ENCODE measurements at places on chromosomes 6 and 20.

GRCh38 chr20:60242836-60243505 is 284.7 kb downstream of the CDH26 start:
- no peak for DNase-seq

- no peak for DNase-seq
These were observed 172.8 kb downstream of the BACH2 start for GRCh38 chr6:90123831-90124230.

DNA sequence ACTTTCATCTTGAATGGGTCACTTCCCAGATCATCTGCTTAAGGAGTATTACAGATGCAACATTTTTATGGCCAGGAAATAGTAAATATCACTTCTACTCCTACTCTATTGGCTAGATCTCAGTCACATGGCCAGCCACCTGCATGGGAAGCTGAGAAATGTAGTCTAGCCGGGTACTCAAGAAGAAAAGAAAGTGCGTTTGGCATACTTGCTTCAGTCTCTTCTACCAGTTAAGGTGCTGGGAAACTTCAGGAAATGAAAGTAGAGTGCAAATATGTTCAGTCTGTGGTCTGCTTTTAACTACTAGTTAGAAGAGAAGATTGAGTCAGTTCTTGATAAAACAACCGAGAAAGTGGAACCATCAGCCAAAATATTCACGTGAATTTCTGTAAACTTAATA is 129.2 kb downstream of the PDSS2 start:
- no peak for DNase-seq

- DNase-seq: no peak
These were observed 61.3 kb downstream of the ZDHHC14 start for GRCh38 chr6:157442291-157442690.

DNA sequence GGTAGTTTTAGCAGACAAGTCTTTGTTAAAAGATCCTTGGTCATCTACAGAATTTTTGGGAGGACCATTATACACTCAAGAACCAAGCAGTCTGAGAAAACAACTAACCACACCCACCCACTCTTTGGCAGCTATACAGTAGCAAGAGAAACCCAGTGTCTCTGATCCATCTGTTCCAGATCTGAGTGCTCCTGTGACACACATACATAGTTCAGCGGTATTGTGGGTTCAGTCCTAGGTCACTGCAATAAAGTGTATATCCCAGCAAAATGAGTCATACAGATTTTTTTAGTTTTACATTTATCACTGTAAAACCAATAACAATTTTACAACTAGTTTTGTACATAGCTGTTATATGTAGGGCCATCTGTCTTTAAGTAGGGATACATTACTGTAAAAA is 47.4 kb upstream of the PAK5 start:
- DNase-seq: no peak

DNA sequence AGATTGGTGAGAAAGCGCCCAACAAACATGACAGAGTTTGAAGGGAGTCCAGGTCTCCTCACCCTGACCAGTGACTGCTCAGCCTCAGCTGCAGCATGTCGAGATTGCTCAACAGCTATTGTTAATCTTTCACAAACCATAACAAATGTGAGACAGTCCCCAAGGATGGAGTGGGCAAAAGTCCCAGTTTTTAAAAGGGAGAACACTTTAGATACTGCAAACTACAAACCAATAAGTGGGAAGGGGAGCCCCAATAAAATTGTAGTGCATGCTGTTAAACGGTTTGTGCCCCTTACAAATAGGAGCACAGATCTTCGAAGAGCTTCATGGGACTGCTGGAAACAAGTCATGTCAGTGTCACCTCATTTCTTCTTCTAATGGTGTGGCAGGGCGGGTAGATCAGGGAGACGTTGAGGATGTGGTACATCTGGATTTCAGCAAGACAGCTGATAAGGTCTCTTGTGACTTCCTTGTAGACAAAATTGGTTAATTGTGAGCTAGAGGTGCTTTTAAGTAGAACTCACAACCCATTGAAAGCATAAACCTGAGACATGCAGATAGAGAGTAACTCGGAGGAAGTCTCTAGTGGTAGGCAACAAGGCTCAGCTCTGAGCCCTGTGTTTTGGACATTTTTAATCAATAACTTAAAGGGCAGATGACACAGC is 134.0 kb upstream of the ARMC2 start:
- no peak for DNase-seq

DNA sequence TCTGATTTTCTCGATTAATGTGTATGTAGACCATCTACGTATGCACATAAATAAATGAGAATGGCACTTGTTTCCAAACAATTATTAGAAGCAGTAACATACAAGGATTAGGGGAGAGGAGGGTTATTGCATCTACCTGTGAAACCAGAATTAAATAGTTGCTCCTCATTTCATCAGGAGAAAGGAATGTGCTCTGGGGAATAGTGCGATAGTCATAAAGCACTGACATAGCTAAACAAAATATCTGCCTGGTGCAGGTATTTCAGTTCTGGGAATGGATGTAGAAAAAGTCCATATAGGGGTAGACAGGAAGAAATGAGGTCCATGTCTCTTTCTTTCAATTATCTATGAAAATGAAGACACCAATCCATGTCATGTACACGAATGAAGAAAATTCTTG is 1.6 kb upstream of the ID4 start:
- DNase-seq: no peak

DNA sequence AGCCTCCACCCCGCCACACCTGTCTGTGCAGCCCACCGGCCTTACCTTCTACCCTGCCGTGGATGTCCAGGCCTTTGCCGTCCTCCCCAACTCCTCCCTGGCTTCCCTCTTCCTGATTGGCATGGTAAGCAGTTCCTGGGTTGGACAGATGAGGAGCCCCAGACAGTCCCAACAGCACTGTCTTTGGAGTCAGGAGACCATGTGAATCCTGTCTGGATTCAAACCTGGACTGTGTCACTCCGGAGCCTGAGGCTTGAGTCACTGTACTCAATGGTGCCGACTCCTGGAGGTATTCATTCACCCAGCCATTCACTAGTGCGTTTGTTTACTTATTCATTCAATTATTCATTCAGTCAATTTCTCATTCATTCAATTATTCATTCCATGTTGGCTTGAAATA is 20.0 kb upstream of the LBP start:
- no peak for DNase-seq

GRCh38 chr20:44080646-44081267 is 106.2 kb downstream of the JPH2 start:
- peak; percentile 66 for DNase-seq

- no peak for DNase-seq
These were observed 213.0 kb upstream of the CITED2 start for GRCh38 chr6:139587469-139587868.
